Neural crest cell (in vitro differentiated cells): ENCODE measurements at places on chromosomes 16 and 17. TPM values are rescaled to one million over a fixed set of nuclear protein-coding genes. Genes with fewer than 3 reads are reported as not detected.

CD300H gene
- not detected in 2 replicates for total RNA-seq

TEDC2 gene
- total RNA-seq: 65.1 and 66.5 TPM in 2 replicates

FOXF1 gene
- total RNA-seq: not detected in 2 replicates

- DNase-seq: no peak
These were observed 25.0 kb downstream of the HOXB1 start for GRCh38 chr17:48505788-48506187.

DNA sequence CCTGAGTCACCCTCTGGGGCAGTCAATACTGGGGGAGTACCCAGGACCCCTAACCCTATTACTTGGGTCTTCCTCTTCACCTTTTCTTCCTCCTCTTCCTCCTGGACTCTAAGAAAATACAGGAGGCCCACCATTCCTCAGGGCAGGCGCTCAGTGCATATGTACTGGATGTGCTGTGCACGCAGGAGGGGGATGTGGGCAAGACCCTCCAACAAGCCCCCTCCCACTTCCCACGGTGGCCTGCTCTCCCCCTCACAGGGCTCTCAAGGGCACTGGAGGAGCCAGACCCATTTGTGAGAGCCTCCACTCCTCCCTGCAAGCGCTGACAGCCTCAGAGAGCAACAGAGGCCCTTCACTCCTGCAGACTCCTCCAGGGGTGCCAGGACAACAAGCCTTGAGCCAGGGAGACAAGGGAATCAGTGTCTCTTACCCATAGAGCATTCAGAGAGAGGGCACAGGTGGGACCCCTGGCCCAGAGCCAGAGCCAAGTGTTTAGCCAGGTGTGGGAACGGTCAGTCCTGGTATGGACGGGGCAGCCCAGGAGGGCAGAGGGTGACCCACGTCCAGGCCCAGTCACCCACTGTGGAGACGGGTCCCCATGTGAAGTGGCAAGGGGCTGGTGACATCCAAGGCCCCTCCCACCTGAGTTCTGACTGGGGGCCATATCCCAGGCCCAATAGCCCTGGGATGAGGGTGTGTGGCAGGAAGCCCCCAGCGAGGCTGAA, 27.3 kb upstream of the KSR1 start:
- no peak for DNase-seq

DNA sequence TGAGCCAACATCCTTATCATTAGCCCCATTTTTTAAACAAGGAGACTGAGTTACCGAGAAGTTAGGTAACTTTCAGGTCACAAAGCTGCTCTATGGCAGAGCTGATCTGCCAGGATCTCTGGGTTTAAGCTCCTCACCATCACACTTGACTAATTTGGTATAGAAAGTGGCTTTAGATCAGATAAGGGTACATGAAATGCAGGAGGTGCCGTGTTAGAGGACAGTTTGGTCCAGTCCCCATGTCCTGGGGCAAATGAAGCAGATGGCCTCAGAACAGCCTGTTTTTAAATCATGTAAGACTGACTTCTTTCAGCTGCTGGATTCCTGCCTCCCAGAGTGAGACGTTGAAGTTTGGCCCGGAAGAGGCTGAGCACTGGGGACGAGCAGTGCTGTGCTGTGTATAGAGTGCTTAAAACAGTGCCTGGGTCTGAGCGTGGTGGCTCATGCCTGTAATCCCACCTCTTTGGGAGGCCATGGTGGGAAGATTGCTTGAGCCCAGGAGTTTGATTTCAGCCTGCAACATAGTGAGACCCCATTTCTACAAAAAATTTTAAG, 187.0 kb upstream of the CACNG3 start:
- DNase-seq: no peak

DNA sequence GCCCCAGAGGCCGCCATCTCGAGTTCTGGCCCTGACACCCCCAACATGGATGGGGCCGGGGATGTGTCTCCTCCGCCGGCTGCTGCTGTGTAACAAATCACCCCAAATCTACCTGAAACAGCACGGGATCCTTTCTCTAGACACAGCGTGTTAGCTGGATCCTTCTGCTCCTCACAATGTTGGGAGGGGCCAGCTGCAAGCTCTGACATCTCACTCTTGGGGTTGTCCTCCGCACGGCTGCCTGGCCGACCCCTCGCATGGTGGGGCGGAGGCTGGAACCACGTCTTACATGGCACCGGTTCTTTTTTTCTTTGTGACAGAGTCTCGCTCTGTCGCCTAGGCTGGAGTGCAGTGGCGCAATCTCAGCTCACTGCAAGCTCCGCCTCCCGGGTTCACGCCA, 11.6 kb upstream of the DEF8 start:
- no peak for DNase-seq
